Stimulated activated CD8-positive, alpha-beta memory T cell treated with anti-CD3 and anti-CD28 coated beads, Interleukin-7, amount 100 ng/mL, for 1 hour (primary cell): ENCODE measurements at places on chromosomes 3 and 15.

DNA sequence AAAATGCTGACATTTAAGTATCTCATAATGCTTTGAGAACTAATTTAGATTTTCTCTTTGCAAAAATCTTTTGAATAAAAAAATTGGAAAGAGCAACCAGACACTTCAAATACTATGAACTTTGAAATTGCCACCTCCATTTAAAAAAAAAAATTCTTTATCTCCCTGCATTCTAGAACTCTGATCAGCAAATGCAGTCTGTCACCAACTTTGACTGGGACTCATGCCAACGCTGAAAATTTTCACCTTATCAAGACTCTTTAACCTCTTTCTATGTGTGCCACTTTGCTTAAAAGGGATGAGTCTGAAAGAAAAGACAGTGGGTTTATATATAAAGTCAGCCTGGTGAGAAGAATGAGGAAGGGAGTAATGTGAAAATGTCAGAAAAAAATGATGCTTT lies 191.2 kb upstream of the ARPP21 start:
- DNase-seq = no peak

- DNase-seq = no peak
Measured at GRCh38 chr3:133479895-133480669, 80.2 kb downstream of the BFSP2 start.

DNA sequence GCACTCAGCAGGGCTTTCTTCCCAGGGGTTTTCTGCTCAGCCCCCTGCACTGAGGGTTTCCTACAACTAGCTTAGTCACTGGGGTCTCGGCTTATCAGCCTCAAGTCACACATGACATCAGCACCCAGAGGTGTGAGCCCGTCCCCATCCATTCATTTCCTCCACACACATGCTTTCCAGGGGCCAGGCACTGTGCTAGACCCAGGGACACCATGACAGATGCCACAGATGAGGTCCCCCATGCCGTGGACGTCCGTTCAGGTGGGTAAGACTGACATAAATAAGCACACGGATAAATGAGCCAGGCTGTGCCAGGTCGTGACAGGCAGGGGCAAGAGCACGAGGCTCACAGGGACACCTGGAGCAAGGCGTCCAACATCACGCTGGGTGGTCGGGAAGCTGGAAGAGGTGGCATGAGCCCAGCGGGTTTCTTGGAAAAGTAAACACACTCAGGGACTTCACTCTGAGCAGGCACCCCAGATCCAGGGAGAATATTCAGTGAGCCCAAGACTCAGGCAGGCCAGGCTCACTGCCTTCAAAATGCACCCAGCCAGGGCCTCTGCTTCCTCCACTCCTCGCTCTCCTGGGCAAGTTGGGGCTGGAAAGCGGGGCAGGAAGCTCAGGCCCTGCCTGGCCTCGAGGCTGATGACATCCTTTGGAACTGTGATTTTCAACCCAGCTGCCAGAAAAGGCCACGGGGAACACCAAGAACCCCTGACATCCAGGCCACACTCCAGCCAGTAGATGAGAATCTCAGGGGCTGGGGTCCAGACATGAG lies 139.3 kb downstream of the CHSY1 start:
- DNase-seq = no peak

DNA sequence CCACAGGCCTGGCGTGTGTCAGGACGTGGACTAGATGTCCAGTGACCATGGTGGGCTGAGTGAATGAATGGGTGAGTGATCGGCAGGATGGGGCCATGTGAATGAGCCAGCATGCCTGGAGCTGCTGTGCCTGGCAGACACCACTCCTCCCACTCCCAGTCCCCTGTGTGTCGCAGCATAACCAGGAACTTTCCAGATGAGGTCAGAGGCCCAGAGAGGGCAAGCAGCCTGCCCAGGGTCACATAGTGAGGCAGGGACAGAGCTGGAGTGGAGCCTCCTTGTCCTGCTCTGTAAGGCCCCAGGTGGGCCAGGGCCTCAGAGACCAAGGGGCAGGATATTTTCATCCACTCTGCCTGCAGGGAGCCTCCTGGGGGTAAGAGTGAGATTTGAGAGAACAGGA lies 6.4 kb downstream of the IQSEC1 start:
- no peak for DNase-seq

- no peak for DNase-seq
Measured at GRCh38 chr3:154210986-154211385, 89.8 kb downstream of the ARHGEF26 start.

GRCh38 chr15:25939122-25939521 lies 76.0 kb upstream of the ATP10A start:
- DNase-seq = no peak

- no peak for DNase-seq
Measured at GRCh38 chr3:18847583-18848197, 300.6 kb upstream of the KCNH8 start.

- no peak for DNase-seq
Measured at GRCh38 chr15:68389936-68390817, 41.8 kb downstream of the ITGA11 start.

DNA sequence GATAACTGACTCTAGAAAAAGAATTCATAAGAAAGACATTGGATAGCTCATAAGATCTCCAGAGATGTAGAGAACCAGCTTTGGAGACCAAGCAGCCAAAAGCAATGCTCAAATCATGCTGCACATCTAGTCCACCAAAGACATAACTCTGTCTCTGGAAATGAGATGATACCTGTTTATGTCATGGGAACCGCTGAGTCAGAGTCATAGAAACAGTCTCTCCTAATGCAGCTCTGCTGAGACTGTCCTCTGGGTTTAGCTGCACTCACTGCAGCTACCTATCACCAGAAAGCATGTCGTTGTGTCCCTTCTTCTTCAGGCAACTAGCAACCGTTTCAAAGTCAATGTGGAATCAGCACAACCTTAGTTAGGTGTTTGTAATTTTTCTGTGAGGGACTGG lies 218.5 kb upstream of the ROBO1 start:
- no peak for DNase-seq

DNA sequence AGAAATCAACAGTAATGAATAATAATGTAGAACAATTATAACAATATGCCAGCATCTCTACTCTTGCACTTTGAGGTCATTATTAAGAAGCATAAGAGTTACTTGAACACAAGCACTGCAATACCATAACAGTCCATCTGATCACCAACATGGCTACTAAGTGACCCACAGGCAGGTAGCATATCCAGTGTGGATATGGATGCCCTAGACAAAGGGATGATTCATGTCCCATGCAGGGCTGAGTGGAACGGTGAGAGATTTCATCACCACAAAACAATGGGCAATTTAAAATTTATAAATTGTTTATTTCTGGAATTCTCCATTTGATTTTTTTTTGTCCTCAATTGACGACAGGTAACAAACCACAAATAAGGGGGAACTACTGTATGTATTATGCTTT lies 107.7 kb upstream of the TSC22D2 start:
- DNase-seq = no peak

DNA sequence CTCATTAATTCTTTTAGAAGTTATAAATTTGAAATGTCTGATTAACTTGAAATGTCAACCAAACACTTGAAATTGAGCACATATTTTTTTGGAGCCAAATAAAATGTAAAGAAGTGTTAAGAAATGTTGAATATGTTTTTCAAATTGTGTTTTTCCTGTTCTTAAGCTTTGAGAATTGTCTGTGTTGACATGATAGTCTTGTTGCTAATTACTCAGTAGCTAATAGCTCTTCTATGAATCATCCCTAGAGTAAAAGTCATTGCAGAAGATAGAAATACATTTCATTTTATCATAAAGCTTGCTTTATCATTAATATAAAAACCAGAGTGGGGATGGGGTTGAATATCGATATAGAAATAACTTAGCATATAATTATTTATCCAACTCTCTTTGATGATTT lies 41.9 kb upstream of the ABHD10 start:
- no peak for DNase-seq

GRCh38 chr3:123193448-123194101 lies 8.2 kb upstream of the SEC22A start:
- DNase-seq = no peak

DNA sequence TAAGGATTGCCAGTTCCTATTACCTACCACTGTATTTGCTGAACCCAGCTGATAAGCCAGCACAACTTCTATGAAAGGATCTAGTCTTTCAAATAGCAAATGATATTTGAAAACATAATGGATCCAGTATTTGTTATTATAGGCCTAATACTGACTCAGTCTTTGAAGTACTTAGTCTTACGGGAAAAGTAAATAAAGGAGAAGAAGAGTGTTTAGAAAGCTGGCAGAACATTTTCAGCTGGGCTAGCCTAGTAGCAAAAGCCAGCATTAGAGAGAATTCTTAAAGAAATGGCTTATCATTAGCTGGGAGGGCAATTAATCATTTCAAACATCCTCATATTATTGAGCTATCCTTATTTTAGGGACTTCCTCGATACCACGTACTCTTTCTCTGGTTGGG lies 101.4 kb upstream of the GOLIM4 start:
- no peak for DNase-seq

DNA sequence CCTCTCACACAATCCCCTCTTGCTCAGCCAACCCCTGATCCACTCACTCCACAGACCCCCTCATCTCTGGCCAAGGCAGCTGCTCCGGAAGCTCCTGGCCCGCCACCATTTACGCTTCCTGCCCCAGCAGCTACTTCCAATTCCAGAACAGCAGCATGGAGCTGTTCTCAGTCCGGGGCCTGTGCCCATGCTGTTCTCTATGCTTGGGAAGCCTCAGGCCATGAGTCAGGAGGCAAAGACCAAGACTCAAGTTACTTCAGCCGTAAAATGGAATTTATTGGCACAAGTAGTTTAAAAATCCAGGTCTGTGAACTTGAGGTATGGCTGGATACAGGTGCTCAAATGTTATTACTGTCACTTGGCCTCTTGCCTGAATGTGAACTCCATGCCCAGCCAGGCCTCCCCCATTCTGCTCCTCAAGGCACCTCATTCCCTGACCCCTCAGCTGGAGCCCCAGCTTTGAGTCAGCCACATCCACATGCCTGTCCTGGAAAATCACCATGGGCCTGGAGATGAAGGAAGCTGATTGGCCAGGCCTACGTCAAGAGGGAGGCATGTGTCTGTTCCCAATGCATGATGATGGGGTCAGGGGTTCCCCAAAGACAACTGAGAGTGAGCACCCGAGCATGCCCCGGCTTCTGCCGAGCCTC lies 31.4 kb upstream of the CACNA2D2 start:
- no peak for DNase-seq

GRCh38 chr3:59791774-59792308 lies 742.0 kb upstream of the CFAP20DC start:
- no peak for DNase-seq

DNA sequence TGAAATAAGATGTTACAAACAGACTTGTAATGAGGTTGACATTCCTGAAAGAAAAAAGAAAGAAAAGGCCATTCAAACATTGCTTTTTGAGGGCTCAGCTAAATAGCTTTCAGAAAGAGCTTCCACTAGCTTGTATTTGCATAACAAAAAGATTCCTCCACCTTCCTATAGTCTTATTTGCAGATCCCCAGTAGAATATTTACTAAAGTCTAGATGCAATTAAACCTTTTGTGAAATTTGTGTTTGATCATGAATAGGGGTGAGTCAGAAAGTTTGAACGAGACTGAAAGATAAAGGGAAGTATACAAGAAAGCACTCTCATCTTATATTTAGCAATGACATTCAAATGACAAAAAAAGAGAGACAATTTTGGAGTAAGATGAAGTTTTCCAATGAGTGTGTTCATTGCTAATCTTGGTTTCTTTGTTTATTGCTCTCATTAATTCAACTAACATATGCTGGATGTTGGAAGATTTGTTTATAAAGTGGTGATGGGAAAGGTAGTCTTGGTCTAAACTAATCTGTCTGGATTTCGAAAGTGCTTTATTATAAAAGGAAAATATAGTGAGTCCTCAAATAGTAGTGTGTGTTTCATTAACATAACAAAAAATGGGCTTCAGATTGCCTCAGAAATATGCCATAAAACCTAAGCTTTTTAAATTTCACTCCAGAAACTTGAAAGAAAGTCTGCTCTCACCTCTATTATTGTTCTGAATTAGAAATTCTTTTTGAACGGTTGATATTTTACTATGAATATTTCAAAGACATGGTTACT lies 9.1 kb upstream of the CADPS start:
- no peak for DNase-seq

DNA sequence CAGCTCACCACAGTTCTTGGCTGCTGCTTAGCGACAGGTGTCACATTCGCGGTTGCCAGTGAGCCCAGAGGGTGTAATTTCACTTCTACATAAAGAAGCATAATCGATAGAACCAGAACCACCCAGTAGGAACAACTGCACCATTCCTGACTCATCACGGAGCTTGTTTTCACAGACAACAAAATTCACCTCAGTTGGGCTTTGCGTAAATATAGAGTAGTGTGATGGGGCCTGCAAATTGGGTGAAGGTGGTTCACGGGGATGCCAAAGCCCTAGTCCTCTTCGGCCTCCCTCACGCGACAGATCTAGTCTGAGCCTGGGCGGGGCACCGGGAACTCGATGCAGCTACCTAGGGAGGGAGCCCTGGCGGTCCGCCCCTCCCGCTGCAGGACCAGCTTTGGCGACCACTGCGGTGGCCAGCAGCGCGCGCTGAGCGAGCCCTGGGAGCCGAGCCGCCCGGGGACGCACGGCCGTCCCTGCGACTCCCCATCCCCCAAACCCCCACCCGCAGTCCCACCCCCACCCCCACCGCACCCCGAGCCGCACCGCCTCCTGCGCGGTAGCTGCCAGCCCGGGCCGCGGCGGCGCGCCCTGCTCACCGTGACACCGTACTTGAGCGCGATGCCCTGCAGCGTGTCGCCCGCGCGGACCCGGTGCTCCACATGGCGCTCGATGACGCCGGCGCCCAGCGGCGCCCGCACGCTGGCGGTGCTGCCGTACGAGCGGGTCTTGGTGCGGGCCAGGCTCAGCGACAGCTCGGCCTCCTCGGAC lies 519 bp downstream of the LYSMD2 start:
- no peak for DNase-seq

GRCh38 chr3:35617370-35617769 lies 22.0 kb upstream of the ARPP21 start:
- DNase-seq = no peak

DNA sequence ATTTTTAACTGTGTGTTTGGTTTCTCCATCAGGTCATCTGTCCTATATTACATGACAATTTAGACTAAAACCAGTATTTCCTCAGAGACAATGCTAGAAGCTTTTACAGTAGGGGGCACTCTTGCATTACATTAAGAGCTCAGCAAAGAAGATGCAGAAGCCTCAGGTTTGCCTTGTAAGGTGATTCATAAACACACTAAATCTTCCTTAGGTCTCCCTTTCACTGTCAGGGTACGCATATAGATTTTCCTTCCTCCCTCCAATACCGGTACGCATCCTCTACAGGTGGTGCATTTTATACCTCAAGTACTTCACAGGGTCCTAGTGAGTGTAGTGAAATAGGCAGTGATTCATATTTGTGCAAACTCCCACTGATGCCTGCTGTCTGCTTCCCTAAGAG lies 46.5 kb downstream of the CD86 start:
- DNase-seq = no peak

DNA sequence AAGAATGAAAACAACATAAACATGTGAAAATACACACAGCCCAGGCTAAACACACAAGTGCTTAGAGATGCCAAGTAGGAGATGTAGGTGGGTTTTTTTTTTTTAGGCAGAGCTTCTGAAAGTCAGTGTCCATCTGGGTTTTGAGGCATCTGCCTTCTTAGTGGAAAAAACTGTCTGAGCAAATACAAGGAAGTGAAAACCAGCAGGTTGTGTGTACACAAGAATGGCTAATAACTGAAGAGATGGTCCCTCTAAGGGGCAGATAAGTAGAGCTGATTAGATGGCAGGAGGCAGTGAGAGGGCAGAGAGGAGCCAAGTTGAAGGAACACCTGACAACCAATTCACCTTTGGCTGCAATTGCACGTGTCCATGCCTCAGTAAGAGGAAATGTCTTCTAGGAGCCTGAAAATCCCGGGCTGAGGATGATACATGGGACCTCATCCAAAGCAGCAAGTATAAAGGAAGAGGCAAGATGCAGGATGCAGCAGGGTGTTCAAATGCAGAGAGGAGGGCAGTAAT lies 34.9 kb downstream of the CYP19A1 start:
- DNase-seq = no peak
